ENCODE measurements at places on chromosomes 1 and 21.
A peak's percentile ranks its signal among the peaks of the same experiment; 100 is the strongest.

DNA sequence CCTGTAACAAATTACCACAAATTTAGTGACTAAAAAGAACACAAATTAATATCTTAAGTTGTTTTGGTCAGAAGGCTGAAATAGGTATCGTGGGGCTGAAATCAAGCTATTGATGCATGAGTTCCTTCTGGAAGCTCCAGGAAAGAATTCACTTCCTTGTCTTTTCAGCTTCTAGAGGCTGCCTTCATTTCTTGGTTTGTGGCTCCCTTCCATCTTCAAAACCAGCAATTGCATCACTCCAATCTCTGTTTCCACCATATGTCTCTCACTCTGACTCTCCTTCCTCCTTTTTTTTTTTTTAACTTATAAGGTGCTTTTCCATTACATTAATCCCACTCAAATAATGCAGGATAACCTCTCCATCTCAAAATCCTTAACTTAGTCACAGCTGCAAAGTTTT is 78.4 kb downstream of the OLFM3 start:
- no peak for DNase-seq

- DNase-seq: no peak
These were observed 45.0 kb upstream of the BCL10 start for GRCh38 chr1:85321237-85321964.

DNA sequence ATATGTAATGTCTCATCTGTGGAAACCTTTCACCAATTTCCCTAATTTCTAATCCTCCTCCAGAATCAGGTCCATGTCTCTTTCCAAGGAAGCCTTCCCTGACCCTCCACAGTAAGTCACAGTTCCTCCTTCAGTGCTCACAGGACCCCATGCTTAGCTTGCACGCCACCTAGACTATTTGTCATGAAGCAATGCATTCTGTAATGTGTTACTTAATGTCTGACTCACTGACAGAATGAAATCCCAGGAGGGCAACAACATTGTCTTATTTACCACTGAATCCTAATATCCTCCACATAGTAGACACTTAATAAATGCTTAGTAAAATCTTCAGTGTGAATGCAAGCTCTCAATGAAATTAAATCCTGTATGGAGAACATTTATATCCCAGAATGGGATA is 245.9 kb upstream of the PLD5 start:
- no peak for DNase-seq

GRCh38 chr1:18469514-18469913 is 11.2 kb upstream of the KLHDC7A start:
- no peak for DNase-seq

GRCh38 chr1:156805766-156806511 is 10.7 kb downstream of the SH2D2A start:
- no peak for DNase-seq

DNA sequence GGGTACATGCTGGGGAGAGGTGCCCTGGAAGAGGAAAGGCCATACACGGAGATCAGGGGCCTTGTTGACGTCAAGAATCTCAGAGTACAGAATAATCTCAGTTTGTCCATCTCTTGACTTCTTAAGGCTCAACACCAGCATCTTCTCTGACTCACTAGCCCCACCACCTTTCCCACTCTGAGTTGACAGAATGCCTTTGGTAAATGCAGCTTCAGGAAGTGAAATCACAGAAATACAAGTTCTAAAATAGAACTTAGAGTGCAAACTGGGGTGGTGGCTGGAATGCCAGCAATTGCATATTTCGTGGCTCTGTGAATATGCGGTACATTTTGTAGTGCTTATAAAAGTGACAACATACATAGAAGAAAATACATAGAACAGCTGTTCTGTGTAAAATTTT is 1.6 kb downstream of the COG2 start:
- no peak for DNase-seq

DNA sequence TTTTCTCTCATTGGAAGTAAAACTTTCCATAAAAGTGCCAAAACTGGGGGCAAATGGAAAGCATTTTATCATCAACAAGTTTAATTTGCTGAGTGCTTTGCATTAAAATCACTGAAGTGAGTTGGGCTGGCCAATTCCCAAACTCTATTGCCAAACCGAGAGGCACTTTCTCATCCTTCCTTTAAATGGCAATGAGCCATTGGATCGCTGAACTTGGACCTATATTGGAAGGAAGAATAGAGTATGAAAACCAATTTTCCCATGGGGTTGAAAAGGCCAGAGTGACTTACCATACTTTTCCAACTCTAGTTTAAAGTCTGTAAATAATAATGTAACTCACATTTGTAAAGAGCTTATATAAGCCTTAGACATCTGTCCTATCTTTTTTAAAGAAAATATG is 189.1 kb upstream of the C1orf87 start:
- no peak for DNase-seq

- DNase-seq: no peak
These were observed 119.5 kb upstream of the CSF3R start for GRCh38 chr1:36602184-36602583.

- no peak for DNase-seq
These were observed 1.4 kb downstream of the PEA15 start for GRCh38 chr1:160206421-160207117.

DNA sequence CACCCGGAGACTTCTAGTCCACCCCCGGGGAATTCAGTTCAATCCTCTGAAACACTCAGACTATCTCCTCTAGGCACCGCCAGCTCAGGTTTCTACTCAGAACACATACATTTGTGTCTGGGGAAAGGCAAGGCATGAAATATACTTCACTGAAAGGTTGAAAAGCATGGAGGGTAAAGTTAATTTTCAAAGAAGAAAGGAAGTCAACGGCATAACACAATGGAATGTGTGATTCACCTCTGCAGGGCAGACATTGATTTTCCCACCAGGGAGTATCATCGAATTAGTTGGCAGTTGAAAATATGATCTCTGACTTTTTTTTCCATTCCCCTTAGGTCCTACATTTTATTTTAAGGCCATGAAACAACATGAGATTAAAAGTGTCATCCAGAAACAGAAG is 669.4 kb downstream of the SMYD3 start:
- no peak for DNase-seq

DNA sequence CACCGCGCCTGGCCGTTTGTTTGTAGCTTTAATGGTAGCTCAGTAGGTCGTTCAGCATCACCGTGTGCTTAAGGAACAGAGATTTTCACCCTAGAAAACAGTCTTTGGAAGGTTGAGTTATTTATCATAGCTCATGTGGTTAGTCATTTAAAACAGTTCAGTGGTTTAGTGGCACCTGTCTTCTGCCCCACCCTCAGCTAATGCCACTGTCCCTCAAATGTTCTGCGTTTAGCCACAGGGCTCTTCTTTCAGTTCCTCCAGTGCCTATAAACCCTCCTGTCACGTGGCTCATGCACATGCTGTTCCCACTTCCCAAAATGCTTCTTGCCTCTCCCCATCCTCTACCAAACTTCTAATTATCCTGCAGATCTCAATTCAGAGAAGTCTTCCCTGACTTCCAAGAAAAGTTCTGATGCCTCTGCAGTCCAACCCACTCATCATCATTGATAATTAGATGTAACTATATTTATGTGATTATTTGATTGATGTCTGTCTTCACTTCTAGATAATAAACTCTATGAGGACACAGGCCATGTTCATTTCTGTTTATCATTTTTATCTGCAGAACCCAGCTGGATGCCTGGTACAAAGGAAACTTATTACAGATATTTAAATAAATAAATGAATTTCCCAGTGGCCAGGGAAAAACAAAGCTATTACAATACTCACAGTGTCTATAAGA is 14.4 kb upstream of the DIPK1A start:
- DNase-seq: no peak

DNA sequence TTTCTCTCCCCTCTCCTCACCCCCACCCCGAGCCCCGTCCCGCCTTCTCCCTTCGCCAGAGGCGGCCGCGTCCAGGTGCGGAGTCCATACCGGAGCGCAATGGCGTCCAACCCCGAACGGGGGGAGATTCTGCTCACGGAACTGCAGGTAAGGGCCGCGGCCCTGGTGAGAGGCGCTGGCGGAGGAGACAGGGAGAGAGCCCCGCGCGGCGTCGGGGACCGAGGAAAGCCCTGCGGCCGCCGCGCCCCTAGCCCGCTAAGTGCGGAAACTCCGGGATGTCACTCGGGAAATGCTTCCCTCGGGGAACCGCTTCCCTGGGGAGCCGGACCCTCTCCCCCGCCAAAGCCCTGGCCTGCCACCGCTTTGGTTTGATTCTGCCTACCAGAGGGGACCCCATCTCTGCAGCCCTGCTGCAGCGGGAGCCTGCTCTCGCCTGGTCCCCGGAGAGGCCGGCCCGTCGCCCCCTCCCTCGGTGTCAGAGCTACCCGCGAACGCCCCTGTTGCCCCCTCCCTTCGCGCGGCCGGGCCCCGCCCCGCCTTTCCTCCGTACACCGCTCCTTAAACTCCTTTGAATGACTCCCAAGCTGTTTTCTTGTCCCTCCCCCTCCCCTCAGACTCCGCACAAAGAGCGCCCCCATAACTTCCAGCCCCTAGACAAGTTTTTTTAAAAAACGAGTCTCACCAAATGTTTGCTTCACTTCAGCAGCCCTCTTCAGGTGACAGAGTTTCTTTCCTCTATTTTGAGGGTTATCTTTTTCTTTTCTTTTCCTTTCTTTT is 597 bp downstream of the PKN2 start:
- peak; percentile 15 for DNase-seq

- DNase-seq: no peak
These were observed 192.7 kb upstream of the KIAA0040 start for GRCh38 chr1:175385316-175385715.

Data from stimulated activated CD8-positive, alpha-beta memory T cell treated with anti-CD3 and anti-CD28 coated beads, Interleukin-7, amount 100 ng/mL, for 1 hour (primary cell).